ENCODE measurements at places on chromosomes 13 and 19.

DNA sequence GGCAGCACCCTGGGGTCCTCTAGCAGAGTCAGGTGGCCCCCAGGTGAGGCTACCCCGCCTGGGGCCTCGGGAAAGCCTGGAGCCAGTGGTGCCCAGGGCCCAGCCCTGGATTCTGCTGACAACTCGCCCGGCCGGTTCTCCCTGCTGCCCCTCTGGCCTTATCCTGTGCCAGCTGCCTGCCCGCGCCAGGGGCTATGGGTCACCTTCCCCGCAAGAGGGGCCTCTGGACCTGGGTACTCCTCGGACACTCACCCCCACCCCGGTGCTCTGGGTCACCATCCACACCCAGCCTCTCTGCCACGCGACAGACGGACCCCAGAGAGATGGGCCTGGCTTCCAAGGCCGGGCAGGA is 24.0 kb downstream of the ZBTB7A start:
- DNase-seq = no peak

DNA sequence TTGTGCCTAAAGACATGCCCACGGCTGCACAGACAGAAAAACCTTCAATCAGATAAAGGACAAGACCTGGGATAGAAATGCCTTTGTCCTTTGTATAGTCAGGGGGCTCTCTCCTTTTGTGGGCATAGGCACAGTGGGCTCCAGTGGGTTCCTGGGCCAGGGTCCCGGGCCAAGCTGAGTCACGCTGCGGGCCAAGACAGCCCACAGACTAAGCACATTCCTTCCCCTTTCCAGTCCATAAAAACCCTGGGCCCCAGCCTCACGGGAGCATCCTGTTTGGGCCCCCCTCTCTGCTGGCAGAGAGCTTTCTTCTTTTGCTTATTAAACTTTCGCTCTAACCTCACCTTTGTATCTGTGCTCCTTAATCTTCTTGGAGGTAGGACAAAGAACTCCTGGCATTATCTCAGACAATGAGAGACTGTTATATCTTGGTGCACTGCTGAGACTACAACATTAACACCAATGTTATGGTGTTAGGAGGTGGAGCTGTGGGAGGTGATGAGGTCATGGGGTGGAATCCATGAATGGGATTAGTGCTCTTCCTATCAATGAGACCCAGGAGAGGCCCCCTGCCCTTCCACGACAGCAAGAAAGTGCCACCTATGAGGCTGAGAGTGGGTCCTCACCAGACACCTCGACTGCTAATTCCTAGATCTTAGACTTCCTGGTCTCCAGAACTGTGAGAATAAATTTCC is 20.8 kb upstream of the FBXL3 start:
- DNase-seq = no peak

DNA sequence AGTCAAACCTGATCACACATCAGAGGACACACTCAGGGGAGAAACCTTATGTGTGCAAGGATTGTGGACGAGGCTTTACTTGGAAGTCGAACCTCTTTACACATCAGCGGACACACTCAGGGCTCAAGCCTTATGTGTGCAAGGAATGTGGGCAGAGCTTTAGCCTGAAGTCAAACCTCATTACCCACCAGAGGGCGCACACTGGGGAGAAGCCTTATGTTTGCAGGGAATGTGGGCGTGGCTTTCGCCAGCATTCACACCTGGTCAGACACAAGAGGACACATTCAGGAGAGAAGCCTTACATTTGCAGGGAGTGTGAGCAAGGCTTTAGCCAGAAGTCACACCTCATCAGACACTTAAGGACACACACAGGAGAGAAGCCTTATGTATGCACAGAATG is 8.2 kb upstream of the ZNF527 start:
- DNase-seq = no peak

DNA sequence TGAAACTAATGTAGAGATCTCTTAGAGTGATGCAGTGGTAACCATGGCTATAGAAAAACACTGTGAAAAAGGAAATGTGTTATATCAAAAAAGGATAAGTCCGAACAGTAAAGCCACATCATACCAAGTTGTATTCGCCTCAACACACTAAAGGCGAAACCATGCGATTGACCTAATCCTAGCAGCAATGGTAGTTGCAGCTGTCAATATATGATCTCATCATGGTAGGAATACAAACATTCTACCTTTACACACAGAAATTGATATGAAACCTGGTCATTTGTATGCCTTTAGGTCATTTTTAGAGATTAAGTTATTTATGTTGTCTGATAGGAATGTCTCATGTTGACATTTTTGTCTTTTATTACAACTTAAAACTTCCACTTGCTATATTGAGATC is 271.9 kb downstream of the SLITRK6 start:
- DNase-seq = no peak

GRCh38 chr19:30857388-30857787 is 485.2 kb downstream of the ZNF536 start:
- DNase-seq = no peak

GRCh38 chr13:79674765-79675515 is 194.0 kb downstream of the NDFIP2 start:
- no peak for DNase-seq

DNA sequence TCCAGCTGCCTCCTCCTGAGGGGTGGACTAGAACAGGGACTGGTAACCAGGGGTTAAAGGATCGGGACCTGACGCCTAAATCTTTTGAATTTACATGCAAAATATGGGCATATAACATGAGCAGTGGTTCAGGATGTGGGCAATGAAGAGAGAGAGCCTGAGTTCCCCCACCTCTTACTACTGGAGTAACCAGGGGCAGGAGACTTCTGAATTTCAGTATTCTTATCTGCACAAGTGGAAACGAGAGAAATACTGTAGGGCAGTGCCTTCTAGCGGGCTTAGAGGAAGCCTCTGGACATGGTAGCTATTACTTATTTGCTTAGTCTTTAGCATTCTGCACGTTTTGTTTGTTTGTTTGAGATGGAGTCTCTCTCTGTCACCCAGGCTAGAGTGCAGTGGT is 26.3 kb downstream of the BCAT2 start:
- no peak for DNase-seq

DNA sequence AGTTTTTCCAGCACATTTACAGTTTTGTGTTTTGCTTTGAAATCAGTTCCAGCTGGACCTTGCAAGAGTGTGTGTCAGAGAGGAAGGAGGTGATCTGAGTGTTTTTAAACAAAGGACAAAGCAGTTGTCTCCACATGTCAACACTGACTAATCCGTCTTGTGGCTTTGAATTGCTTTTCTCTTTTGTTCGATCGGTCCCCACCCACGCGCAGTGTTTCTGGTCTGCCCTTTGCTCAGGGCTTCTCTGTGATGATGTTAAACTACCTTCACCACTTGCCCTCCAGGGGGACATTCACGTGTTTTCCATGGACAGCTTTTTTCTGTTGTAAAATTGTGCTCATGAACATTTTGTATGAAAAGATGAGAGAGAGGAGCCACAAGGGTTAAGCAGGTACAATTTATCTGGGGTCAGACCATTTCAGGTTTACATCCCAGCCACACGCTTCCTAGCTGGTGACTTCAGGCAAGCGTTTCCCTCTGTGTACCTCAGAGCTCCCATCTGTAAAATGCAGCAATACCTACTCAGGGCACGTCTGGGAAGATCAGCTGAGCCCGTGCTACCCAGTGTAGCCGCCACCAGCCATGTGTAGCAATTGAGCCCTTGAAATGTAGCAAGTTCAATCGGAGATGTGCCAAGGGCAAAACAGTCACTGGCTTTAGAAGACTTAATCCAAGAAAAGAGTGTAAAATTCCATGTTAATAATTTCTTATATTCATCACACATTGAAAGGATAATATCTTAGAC is 13.5 kb upstream of the PLA2G4C start:
- DNase-seq = no peak

- no peak for DNase-seq
These were observed 630 bp downstream of the NUCB1 start for GRCh38 chr19:48900477-48901406.

DNA sequence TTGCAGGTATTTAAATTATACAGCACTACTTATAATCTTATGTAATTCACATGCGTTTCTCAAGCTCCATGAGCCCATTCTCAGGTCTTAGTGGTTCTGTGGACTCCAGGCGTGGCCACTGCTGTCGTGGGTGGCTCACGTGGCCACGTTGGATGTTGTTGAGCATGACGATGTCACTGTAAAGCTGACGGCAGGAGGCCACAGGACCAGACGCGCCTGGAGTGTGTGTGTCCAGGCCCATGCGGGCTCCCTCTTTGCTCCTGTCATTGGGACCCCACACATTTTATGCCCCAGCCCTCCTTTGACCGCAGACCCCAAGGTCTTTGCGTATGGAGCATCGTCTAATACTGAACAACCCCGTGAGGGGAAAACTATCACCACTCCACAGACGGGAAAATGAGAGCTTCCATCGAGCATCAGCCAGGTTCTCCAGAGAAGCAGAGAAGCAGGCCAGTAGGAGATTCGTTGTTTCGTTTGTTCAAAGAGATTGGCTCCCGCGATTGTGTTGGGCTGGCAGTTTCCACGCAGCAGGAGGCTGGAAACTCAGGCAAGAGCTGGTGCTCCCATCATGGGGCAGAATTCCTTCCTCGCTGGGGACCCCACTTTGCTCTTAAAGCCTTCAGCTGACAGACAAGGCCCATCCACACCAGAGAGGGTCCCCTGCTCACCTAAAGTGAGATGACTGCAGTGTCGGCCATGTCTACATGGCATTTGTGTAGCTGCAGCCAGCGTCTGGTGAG is 129.3 kb upstream of the SPACA7 start:
- DNase-seq = no peak

Measured in uterus (tissue), 4 donors.